ENCODE measurements at places on chromosomes 12 and 14. TPM values are rescaled to one million over a fixed set of nuclear protein-coding genes. Genes with fewer than 3 reads are reported as not detected.
A peak's percentile ranks its signal among the peaks of the same experiment; 100 is the strongest.

DNA sequence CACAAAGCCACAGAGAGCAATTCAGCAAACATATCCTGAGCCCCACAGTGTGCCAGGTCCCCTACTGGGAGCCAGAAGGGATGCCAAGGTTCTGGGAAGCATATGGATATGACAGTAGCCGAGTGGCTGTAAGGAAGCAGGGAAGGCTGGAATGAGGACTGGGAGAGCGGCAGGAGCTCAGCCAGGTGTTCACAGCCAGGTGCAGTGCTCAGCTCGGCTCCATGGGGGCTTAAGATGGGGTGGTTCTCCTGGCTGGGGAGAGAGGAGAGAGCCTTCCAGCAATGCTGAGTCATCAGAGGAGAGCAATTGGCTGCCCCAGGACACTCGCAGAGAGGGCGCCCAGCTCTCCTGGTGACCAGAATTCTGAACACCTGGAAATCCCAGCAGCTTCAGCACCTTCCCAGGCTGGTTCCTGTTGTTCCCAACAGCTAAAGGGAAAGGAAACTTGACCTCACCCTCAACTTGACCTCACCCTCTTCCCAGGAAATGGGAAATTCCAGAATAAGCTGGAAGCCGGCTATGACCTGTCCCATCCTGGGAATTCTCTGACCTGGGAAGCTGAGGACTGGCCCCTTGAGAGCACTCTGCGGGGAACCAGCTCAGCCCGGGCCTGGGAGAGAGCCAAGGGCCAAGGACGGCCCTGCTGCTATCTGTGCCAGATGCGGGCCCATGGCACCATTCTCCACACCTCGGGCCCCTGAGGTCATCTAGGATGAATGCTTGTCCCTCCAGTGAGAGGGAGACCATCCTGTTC is 34.6 kb downstream of the SLC6A12 start:
- no peaks in the 10 kb centered on the region for H3K27me3 ChIP-seq
- no peaks in the 10 kb centered on the region for H3K36me3 ChIP-seq
- H3K4me3 ChIP-seq, result no peak overlapping the region
- no peaks in the 10 kb centered on the region for H3K4me1 ChIP-seq

GRCh38 chr12:119720349-119720748 is 52.4 kb downstream of the PRKAB1 start:
- H3K36me3 ChIP-seq, result no peaks in the 10 kb centered on the region
- no peak overlapping the region for H3K4me3 ChIP-seq

DNA sequence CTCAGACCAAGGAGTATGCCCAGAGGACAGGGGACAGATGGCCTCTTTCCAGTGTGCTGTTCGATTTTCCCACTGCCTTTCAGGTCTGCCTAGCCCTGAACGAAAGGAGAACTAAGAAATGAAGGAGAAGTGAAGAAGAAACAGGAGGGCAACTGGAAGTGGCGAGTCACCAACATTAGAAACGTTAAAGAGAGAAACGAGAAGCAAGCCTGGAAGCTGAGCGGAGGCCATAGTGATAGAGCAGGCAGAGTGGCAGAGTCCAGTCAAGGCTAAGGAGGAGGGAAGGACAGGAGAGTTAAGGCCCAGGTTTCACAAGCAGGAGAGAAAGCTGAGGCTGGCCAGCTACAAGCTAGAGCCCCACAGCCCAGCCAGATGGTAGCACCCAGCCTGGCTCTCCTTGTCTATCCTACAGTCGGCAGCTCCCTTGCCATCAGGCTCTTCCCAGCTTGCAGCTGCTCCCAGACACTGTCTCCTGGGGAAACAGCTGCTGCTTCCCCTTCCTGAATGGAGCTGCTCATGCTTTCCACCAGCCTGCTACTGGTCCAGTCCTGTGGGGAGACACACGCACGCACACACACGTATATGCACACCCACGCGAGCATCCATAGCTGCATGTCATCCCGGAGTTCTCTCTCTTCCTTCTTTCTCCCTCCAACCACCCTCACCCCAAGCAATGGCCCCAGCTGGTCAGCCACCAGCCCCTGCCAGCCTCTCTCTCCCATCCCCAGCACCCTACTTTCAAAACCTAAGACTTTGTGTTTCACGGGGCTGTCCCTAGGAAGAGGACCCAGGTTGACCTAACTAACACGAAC is 139.7 kb upstream of the CCND2 start:
- H3K27me3 ChIP-seq, result no peaks in the 10 kb centered on the region
- no peak overlapping the region for H3K4me3 ChIP-seq
- peak; percentile 37 for DNase-seq
- H3K27ac ChIP-seq, result no peak overlapping the region

GRCh38 chr12:32698285-32698684 is 19.2 kb downstream of the DNM1L start:
- DNase-seq, result no peak
- H3K27me3 ChIP-seq, result no peaks in the 10 kb centered on the region
- H3K27ac ChIP-seq, result no peak overlapping the region
- H3K36me3 ChIP-seq, result peaks cover 5% of the 10 kb centered on the region
- no peak overlapping the region for H3K4me3 ChIP-seq
- H3K4me1 ChIP-seq, result no peaks in the 10 kb centered on the region

- H3K4me3 ChIP-seq, result no peak overlapping the region
- H3K36me3 ChIP-seq, result no peaks in the 10 kb centered on the region
- H3K27me3 ChIP-seq, result no peaks in the 10 kb centered on the region
- H3K27ac ChIP-seq, result peak overlapping the region; percentile 71
These were observed 211.3 kb upstream of the KRR1 start for GRCh38 chr12:75722714-75723200.

DNA sequence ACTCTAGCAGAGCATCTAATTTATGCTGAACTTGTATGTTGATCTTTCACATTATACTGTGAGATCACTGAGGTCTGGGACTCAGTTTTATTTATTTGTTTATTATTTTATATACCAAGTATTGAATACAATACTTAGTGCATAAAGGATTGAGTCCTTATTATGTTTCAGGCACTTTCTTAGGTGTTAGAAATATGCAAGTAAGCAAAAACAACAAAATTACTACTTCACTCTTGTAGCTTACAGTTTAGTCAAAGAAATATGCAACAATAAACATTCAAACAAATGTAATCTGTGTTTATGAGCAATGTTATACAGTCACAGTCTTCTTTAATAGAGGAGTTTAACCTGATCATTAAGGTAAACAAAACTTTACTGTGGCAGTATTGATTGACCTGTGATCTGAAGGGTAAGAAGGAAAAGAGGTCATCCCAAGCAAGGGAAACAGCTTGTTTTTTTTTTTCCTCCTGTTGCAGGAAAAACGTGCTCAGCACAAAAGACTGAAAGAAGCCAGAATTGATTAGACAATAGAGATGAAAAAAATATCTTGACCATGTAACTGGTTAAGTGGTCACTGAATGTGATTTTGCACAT is 990.7 kb downstream of the TRHDE start:
- no peak for DNase-seq
- no peaks in the 10 kb centered on the region for H3K27me3 ChIP-seq
- no peak overlapping the region for H3K4me3 ChIP-seq
- no peaks in the 10 kb centered on the region for H3K36me3 ChIP-seq

GRCh38 chr14:76396714-76397187 is 20.8 kb downstream of the ESRRB start:
- H3K4me1 ChIP-seq, result no peaks in the 10 kb centered on the region
- no peak overlapping the region for H3K27ac ChIP-seq
- H3K27me3 ChIP-seq, result peaks cover 25% of the 10 kb centered on the region

- DNase-seq, result no peak
- no peaks in the 10 kb centered on the region for H3K4me1 ChIP-seq
- no peak overlapping the region for H3K4me3 ChIP-seq
- no peak overlapping the region for H3K27ac ChIP-seq
These were observed 132.0 kb upstream of the ARHGAP5 start for GRCh38 chr14:31945074-31945613.

DNA sequence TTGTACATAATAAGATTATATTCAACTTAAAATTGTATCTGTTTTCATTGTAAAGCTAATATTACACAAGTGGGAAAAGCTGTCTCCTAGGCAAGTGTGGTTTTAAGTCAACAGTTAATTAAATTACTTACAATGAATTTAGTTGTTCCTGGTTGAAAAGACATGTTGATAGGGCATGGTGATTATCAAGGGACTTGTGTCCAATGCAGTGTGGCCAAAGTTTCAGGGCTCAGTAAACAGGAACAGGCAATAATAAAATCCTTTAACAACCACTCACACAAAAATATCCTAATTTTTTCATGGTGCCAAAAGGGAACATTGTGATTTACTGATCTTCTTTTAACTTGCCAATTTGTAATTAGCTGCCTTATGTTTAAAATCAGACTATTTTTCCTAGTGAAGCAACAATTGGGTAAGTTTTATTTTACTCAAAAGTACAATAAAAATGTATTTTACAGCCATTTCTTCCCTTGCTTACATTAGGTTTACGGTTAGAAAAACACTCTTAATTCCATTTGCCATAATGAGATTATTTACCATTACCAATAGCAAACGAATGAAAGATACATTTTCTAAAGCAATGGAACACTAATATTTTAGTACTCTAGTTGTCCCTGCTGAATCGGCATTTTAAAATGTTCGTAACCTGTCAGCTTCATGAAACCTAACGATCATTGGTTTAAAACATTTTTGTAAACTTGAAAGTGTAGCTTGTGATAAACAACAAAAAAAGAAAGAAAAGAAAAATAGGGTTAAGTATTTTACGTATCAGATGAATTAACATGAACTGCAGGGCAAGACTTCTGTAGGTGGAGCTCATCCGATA is 1.8 kb upstream of the WNK1 start:
- peak overlapping the region; percentile 99 for H3K27ac ChIP-seq
- DNase-seq, result no peak
- H3K27me3 ChIP-seq, result no peaks in the 10 kb centered on the region

DNA sequence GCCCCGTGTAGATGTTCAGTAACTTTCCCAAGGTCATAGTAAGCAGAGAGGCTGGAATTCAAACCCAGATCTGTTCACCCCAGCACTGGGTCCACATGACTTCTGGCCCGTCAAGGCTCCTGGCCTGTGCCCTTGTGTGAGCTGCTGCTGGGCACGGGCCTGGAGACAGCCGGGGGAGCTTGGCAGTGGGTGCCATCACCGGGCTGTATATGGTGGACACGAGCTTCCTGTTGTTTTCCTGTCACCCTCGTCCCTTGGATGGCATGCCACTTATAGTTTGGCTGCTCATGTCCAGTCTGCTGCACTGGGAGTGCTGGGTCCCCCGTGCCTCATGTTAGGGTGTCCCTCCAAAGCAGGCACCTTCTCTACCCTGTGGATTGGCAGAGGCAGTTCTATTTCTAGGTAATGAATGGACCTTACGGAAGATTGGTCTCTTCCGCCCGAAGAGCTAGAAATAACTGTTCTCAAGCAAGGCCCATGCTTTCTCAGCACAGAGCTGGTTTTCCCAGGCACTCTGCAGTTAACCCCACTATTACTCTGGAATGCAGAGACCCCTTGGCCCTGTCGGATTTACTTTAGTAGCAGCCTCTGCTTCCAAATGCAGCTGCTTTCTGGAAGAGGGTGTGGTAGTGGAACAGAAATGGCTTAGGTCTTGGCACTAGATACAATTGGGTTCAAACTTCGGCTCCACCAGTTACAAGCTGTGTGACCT is 44.3 kb downstream of the ELK3 start:
- no peaks in the 10 kb centered on the region for H3K36me3 ChIP-seq
- H3K4me1 ChIP-seq, result no peaks in the 10 kb centered on the region
- H3K4me3 ChIP-seq, result no peak overlapping the region
- DNase-seq, result peak; percentile 72
- H3K27ac ChIP-seq, result peak overlapping the region; percentile 92
- no peaks in the 10 kb centered on the region for H3K27me3 ChIP-seq

DNA sequence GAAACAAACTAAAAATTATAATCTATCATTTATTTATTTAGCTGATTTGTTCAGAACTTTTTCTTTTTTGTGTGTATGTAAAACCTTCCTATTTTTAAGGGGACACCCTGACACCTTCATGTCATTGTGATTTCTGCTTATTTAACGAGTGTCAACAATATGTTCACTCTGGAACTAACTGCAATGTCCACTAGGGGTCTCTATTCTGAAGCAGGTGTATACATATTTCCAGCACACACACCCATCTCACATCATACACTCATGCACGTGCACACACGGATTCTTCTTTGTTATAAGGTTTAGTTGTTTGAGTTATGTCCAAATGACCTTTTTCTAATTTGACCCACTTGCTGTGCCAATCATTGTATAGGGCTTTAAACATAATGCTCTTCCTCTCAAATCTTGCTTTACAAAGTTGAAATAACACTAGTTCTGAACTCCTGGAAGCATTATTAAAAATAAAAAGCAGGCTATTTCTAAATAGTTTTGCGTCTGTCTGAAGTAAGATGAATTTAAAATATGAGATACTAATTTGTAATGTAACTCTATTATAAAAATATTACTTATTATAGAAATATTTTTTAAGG is 15.5 kb downstream of the E2F7 start:
- H3K27ac ChIP-seq, result no peak overlapping the region
- no peaks in the 10 kb centered on the region for H3K27me3 ChIP-seq
- no peak overlapping the region for H3K4me3 ChIP-seq

DNA sequence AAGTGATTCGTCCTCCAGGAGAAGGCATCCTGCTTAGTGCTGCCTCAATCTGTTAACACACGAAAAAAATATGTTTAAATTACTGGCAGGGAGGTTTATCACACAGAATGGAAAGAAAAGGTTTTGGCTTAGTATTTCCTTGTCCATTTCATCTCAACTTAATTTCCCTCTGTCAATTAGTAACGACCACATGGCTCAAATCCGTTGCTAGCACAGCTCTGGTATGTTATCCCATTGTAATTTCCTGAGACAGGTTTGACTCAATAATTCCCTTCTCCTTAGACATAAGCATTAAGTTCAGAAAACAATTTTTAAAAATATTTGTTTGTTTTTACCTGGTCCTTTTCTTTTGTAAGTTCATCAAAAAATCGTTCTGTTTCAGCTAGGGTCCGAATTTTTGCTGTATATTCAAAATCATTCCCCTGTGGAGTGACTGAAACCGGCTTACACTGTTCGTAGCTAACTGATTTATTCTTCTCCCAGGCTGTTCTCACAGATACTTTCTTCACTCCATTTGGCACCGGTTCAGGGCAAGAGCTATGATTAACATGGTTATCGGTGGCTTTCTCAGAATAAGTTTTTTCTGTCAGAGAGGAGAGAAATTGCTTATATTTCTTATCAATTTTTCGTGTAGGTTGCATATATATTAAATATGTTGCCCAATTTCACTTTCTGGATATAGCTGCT is 10.1 kb upstream of the PITPNM2 start:
- no peak for DNase-seq
- H3K4me1 ChIP-seq, result no peaks in the 10 kb centered on the region
- H3K27ac ChIP-seq, result no peak overlapping the region
- H3K27me3 ChIP-seq, result no peaks in the 10 kb centered on the region
- no peak overlapping the region for H3K4me3 ChIP-seq
- H3K36me3 ChIP-seq, result no peaks in the 10 kb centered on the region

DNA sequence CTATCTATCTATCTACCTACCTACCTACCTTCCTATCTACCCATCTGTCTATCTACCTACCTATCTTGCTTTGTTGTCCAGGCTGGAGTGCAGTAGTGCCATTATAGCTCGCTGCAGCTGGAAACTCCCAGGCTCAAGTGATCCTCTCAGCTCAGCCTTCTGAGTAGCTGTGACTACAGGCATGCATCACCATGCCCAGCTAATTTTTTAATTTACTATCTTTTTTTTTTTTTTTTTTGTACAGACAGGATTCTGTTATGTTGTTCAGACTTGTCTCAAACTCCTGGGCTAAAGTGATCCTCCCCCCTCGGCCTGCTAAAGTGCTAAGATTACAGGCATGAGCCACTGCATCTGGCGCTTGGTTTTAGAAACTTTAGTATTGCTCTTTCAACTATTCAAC is 762.4 kb downstream of the SLC6A15 start:
- H3K4me3 ChIP-seq, result no peak overlapping the region
- H3K4me1 ChIP-seq, result no peaks in the 10 kb centered on the region
- no peak for DNase-seq
- H3K27ac ChIP-seq, result no peak overlapping the region

Gene IGF1
- 27.1 TPM for total RNA-seq

Gene LRRIQ1
- not detected for total RNA-seq

Gene ZFHX2
- 1.4 TPM for total RNA-seq

Gene OTOGL
- total RNA-seq, result 1.6 TPM

Gene GPRC5A
- 11.4 TPM for total RNA-seq

Gene BICDL1
- total RNA-seq, result 0.16 TPM

Gene C1RL
- total RNA-seq, result 65.8 TPM

Gene PABPN1
- total RNA-seq, result 71.5 TPM

Data from sigmoid colon (tissue), 7 donors.